Memory B cell (primary cell): ENCODE measurements at places on chromosomes 5 and 9.

DNA sequence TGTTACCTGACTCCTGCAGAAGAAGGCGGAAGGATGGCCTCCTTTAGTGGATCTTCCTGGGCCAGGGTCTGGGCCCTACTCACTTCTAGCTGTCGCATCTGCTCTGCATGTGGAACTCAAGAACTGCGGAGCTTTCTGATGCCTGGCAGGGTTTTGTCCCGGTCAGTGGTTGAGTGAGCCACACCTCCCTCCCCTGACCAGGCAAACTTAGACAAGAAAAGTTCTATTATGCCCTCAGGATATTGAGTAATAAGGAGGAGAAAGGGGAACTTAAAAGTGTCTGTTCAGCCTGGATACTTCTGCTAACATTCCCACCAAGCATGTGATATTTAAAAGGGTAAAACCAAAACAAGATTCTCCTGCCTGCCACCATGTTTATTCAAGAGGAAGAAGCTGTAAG is at the start of gene FYB1:
TSS of gene FYB1 (minus strand) at position 127 of the 400 bp plus-strand sequence. CDS start 16,603 bp downstream, outside the sequence.
- no peak for DNase-seq

DNA sequence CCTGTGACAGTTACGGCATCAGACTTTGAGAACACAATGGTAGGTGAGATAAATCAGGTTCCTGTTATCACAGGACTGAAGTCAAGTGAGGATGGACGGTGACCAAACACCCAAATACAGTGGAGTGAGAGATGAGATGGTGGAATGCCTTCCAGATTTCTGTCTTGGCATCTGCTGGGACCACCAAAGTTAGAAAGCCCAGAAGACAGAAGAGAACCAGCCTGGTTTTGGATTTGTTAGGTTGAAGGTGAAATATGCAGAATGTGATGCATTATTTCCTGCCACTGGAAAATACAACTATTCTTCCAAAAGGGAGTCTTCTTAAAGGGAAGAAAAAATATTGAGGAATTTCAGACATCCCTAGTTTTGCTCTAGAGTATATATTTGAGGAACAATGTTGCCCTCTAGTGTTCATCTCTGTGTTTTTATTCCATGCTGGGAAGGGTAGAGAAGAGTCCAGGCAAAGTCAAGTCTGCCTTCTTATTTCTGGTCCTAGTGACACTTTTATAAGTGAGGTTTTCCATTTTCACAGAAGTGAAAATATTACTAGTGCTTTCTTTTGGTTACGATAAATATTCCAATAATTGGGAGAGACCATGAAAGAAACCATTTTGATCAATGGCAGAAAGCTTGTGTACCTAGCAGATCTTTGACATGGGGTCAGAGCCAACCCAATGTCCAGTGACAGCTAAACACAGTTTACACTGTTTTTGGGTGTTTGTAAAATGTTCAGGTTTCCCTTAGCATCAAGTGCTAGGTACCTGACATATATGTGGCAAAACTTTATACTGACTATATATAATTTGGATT is 142.3 kb upstream of the ANKH start:
- no peak for DNase-seq

DNA sequence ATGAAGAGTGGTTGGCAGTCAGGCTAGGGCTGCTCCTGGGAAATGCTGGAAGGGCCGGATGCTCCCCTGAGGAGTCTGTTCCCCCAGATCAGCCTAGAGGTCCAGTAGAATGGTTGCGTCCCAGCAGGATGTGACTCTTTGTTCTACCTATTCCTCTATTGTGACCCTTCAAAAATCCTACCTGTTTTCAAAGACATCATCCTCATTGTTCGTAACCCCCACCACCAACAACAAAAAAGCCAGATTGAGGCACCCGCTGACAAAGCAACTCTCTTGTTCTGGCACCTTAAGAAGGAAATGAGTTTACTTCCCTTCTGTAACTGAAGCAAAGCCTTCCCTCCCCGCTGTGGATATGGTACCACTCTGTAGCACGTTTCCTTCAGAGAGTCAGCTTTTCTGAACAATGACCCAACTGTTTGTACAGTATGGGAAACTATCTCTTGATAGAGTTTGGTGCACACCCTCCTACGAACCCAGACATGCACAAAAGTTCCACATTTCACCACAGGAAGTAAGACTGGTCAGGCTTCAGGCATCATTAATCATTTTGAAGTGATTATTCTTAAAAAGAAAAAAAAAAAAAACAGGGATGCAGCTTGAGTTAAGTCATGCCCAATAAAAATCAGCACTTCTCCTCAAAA is 207.2 kb downstream of the ENC1 start:
- no peak for DNase-seq

GRCh38 chr5:148792744-148793143 is 33.7 kb upstream of the ADRB2 start:
- DNase-seq, result no peak

GRCh38 chr9:128266868-128267590 is 8.8 kb downstream of the GOLGA2 start:
- DNase-seq, result no peak

DNA sequence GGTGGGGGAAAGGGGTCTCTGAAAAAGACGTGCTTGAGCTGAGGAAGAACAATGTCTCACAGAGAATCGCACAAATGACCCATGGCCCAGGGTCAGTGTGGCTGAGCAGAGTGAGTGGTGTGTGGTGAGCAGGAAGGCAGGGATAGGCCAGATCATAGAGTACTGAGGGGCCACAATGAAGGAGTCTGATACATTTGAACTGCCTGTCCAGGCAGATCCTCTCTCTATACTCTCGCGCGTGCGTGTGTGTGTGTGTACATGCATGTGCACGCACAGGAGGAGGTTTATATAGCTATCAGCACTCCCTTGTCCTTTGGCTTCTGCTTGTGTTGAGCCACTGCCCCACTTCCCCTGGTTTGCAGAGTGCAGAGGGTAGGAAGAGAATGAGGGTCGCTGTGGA is 294.0 kb downstream of the ZNF608 start:
- DNase-seq, result no peak
